ENCODE measurements at places on chromosomes 11 and 22. TPM values are rescaled to one million over a fixed set of nuclear protein-coding genes. Genes with fewer than 3 reads are reported as not detected.

Gene DDIAS
- total RNA-seq: 21.7 TPM

DNA sequence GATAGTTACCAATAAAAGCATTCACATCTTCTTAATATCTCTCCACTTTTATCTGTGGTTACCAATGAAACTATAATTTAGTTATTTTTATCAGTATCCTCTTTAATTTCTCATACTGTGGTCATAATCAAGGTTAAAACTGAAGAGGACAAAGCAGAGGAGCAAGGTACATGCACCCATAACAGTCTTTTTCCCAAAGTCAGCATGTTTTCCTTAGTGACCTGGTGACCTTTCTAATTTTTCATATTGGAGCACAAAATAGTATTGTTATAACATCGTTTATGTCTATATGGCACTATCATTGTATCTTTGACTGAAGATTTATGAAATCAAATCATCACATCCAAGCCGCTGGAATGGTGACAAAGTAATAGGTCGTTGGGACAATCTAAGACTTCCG, 51.5 kb upstream of the CHORDC1 start:
- DNase-seq: no peak

Gene OR8H1
- not detected for total RNA-seq

DNA sequence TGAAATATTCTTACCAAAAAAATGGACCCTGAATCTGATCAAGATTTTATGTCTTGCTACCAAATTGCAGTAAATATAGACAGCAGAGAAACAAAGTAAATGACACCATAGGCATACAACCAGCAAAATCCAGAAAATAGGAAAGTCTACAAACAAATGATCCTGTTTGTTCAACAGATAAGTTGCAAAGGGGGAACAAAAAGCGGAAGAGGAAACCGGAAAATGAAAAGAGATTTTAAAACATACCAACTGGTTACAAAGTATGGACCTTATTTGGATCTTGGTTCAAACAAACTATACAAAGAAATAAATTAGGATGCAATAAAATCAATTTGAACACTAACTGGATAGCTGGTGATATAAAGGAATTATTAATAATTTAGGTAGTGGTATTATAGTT, 92.0 kb downstream of the TMPRSS5 start:
- no peak for DNase-seq

DNA sequence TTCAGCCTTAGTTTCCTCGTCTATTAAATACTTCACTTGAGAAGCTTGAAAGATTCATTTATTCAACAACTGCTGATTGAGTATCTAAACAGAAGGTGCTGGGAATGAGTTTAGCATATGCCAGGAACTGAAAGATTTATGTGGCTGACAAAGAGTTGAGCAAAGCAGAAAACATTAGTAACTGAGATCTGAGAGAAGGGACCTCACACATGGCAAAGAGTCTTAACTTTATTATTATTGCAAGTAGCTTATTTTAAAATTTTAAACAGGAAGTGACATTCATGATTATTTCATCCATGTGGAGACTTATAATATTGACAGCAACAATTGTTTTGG, 133.6 kb downstream of the CASP12 start:
- no peak for DNase-seq

DNA sequence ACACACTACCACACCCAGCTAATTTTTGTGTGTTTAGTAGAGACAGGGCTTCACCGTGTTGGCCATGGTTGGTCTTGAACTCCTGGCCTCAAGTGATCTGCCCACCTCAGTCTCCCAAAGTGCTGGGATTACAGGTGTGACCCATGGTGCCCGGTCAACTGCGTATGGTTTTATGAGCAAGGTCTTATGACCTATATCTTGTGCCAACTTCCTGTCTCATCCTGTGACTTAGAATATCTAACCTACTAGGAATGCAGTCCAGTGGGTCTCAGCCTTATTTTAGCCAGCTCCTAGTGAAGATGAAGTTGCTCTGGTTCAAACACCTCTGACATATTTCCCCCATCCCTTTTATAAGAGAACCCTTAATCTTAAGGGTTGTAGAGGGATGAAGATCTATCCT, 66.1 kb upstream of the OR5AN1 start:
- DNase-seq: no peak

GRCh38 chr22:42962295-42963230, 52.4 kb downstream of the PACSIN2 start:
- DNase-seq: no peak

GRCh38 chr22:48376428-48376827, 1451.2 kb downstream of the BRD1 start:
- DNase-seq: no peak

DNA sequence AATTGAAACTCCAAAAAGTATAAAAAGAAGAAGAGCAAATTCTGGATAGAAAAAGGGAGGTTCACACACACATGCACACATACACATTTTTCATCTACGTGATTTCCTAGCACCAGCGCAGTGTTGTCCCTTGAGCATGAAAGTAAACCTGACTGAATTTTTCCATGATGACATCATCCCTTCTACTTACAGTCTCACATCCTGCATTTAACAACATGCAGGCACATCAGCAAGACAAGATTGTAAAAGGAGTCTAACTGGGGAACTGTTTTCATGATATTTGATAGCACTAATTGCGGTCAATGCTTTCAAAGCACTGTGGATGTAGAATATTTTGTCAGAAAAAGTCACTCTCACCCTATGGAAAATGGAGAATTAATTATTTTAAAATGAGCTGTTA, 36.6 kb downstream of the GAS2 start:
- DNase-seq: no peak

DNA sequence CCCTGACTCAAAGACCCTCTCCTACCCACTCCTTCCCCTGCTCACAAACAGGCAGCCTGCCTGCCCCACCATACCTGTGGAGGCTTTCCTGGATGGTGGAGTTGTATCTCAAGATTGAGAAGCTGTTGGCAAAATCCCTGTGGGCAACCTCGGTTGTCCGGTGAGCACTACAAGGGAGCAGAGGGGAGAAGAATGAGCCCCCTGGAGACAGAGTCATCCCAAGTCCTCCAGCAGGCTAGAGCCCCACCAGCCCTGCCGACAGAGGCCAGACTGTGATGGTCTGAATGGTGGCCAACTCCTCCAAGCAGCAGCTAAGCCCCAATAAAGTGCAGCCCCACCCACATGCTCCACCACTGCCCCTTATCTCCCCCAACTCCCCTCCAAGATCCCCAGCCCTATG, 17.5 kb downstream of the TMPRSS13 start:
- no peak for DNase-seq

DNA sequence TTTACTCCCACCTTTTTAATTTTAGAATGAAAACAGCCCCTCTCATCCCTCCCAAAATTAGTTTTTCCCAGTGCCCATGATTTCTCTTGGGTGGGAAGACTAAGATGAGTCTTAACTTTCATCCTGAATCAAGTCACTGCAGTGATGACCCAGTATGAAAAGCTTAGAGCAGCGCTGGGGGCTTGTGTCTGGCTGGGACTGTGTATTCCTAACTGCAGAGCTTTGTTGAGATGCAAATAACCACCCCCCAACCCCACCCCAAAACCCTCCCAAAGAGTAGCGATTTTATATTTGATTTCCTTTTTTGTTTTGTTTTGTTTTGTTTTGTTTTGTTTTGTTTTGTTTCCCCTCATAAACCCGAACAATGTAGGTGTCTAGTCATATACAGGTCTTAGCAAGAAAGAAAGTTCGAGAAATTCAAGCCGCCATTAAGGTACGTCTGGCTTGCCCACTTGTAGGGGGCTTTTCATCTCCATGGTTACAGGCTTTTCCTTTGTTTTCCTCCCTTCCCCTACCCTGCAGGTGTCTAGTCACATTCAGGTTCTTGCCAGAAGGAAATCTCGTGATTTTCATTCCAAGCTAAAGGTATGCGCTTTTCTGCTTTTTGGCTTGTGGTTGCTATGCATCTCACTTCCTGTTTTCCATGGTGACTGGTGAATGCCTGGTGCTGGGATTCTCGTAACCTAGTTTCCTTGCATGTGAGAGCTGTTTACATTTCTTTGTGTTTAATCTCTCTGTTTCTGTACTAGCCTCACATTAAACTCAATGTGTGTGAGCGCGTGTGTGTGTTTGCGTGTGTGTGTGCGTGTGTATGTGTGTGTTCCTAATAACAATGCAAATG, 144.6 kb upstream of the RASSF10 start:
- DNase-seq: peak; percentile 53

- DNase-seq: no peak
Measured at GRCh38 chr11:73229321-73229895, 11.3 kb downstream of the P2RY2 start.

DNA sequence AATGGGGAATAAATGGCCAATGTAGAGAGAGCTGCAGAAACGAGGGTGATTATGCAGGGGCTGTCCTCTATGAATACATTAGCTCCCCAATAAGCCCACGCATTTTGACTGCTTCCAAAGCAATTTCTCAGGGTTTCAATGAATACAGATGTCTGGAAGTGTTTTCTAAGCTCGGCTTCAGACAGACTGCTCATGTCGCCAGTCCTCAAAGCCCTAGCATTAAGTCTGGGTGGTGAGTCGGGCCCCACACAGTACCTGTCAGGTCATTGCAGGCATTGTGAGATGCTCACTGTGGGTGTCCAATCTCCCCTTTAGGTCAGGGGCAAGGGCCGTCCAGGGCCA, 17.9 kb upstream of the CSNK2A3 start:
- DNase-seq: no peak

DNA sequence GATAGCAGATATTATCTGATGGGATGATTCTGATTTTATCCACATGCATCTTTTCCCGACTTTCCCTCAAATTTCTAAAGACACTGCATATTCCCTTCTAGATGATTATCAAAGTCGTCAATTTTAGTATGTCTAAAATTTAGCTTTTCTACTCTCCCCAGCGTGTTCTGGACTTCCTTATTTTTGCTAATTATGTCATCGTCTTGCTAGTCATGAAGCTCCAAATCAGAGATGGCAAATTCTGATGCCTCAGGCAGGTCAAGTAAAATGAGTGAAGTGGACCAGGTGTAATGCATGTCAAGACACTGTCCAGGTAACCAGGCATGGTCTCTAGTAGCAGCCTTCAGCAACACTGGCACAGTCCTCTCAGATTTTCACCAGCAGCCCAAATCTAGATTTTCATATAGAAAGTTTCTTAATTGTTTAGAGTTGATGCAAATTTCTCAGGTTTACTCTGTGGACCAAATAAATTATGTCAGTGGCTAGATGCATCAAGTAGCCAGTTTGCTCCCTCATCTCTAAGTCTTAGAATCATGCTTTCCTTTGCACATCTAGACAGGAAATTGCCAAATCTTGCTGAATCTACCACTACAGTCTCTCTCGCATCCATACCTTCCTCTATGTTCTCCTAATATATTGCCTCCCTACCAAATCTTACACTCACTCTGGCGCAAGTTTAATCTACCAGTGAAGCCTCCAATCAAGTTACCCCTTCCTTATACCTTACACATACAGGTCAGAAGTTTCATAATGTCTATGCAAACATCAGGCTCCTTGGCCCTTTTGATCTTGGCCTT, 10.6 kb downstream of the HSD17B12 start:
- no peak for DNase-seq

Gene DRD4
- total RNA-seq: 5.5 TPM

Gene CATSPERZ
- 2.0 TPM for total RNA-seq
